ENCODE measurements at places on chromosomes 12 and 14.
A peak's percentile ranks its signal among the peaks of the same experiment; 100 is the strongest.

DNA sequence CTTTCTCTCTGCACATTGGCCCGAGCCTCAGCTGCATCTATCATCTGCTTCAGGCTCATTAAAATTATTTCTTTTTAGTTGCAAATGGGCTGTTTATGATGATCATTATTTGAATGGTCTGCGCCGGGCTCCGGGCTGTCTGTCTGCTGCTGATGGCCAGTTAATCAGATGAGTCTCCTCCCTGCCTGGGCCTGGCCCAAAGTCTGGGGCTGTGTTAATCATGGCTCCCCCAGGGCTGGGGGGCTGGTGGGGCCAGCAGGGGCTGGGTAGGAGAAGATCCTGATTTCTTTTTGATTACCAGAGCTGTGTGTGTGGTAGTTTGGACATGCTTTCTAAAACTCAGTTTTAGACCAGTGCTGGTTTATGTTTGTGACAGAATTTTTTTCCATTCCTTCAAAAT lies 159.1 kb downstream of the PHETA1 start:
- no peak for DNase-seq

GRCh38 chr12:55963760-55964159 lies 2.1 kb downstream of the PMEL start:
- no peak for DNase-seq

DNA sequence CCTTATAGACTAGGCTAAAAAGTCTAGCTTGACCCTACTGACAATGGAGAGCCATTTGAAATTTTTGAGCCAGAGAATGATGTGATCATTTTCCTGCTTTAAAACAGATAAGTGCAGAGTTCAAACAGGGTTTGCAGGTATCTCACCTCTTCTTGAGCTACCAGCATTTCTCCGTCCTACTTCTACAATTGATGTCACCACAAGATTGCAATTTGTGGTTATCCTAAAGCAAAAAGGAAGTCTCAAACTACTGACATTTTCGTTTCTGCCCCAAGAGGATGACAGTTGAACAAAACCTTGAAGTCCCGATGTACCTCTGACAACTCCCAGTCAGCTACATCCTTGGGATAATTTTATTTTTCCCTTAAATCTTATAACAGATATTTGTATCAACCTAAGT lies 86.7 kb downstream of the PTGER2 start:
- no peak for DNase-seq

- DNase-seq, result no peak
Observed at GRCh38 chr14:98323836-98324235, 948.2 kb downstream of the BCL11B start.

DNA sequence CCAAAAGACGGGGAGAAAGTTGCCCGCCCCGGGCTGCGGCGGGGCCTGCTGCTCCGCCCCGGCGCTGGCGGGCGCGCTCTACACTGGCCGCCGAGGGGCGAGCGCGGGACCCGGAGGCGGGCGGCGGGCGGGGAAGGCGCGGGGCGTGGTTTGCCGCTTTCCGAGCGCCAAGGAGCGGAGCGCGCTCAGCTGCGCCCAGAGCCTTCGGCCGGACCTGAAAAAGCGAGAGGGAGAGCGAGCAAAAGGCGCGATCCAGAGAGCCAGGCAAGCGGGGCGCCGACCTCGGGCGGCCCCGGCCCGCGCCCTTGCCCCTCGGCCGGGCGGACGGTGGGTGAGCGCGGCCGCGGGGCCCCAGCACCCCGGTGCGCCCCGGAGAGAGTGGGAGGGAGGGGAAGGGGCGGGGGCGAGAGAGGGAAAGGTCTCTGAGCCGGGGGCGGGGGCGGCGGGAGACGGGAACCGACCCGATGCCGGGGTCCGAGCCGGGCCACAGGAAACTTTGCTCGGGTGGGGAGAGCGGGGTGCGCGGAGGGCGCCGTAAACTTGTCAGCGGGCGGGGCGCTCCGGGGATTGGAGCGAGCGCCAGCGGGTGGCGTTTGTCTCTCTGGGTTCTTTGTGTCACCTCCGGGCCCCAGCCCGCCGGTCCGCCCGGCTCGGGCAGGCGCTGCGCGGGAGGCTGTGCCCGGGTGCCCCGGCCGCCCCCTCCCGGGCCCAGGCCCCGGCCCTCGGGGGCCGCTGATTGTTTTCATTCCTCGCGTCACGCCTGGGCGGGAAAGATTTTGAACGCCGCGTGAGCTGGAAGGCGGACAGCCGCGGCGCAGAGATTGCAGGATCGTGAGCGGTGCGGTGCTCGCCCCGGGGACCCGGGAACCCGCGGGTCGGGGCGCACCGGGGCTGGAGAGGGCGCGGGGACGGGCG lies at the start of gene SYNE2:
TSS of gene SYNE2 (plus strand) at position 188 of the 915 bp plus-strand sequence. CDS start 56,145 bp downstream, outside the sequence.
- peak; percentile 77 for DNase-seq

DNA sequence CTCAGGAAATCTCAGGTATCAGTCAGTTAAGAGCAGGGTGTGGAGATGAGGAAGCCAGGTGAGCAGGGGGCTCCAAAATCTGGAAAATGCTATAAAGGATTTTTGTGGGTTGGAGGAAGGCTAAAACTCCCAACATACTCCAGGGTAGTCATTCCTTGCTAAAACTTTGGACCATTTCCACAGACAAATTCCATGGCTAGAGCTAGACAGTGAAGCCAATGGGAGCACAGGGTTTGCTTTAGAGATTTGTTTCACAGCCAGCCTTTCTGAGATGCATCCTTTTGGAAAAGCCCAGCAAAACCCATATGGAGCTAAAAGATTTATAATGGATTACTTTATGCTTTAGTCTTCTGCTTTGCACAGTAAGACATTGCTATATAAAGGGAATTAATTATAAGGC lies 146.5 kb downstream of the SAMD4A start:
- DNase-seq, result no peak

- no peak for DNase-seq
Observed at GRCh38 chr14:99164712-99165111, 107.3 kb downstream of the BCL11B start.

DNA sequence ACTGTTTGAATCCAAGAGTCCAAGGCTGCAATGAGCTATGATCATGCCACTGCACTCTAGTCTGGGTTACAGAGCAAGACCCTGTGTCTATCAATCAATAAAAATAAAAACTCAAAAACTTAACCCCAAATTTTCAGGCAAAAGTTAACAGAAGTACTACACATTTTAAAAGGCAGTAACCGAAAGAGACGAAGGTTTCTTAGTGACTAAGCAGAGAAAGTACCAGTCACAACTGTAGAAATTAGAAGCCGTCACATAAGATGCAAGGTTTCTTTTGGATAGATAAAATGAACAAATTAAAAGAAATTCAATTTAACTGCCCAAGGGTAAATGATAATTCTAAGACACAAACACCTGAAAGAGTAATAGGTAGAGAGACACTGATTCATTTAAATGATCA lies 103.5 kb downstream of the MED13L start:
- DNase-seq, result no peak

- DNase-seq, result no peak
Observed at GRCh38 chr12:121814429-121815119, 10.8 kb downstream of the SETD1B start.

- DNase-seq, result no peak
Observed at GRCh38 chr12:117489671-117490070, 128.2 kb upstream of the NOS1 start.

GRCh38 chr12:74349925-74350324 lies 187.7 kb upstream of the ATXN7L3B start:
- no peak for DNase-seq
